ENCODE measurements at places on chromosomes 2 and 18. TPM values are rescaled to one million over a fixed set of nuclear protein-coding genes. Genes with fewer than 3 reads are reported as not detected.

DNA sequence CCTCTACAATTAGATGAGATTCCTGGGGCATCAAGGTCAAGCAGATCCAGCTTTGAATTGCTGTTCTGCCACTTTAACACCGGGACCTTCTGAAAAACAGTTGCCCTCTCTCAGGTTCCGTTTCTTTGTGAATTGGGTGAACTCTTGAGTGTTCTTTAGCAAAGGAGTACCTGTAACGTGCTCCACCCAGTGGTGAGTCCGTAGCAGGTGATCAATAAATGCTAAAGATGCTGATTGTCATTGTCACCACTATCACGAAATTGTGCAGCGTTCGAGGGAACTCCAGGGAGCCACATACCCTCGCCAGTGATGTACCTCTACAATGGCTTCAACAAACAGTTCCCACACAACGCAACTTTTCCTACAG, 81.9 kb downstream of the TCF7L1 start:
- peak; percentile 6 for DNase-seq
- no peaks in the 10 kb centered on the region for H3K27me3 ChIP-seq
- H3K27ac ChIP-seq, result no peak overlapping the region
- no peaks in the 10 kb centered on the region for H3K36me3 ChIP-seq
- H3K4me3 ChIP-seq, result no peak overlapping the region

- H3K4me1 ChIP-seq, result no peaks in the 10 kb centered on the region
- H3K36me3 ChIP-seq, result no peaks in the 10 kb centered on the region
- no peak for DNase-seq
- H3K4me3 ChIP-seq, result no peak overlapping the region
- no peak overlapping the region for H3K27ac ChIP-seq
Measured at GRCh38 chr2:201205515-201205849, 22.5 kb downstream of the CASP10 start.

GRCh38 chr2:63628403-63628942, 39.7 kb downstream of the MDH1 start:
- H3K4me3 ChIP-seq, result no peak overlapping the region
- H3K27ac ChIP-seq, result no peak overlapping the region
- no peaks in the 10 kb centered on the region for H3K36me3 ChIP-seq
- H3K27me3 ChIP-seq, result no peaks in the 10 kb centered on the region

GRB14 gene
- total RNA-seq, result not detected

DNA sequence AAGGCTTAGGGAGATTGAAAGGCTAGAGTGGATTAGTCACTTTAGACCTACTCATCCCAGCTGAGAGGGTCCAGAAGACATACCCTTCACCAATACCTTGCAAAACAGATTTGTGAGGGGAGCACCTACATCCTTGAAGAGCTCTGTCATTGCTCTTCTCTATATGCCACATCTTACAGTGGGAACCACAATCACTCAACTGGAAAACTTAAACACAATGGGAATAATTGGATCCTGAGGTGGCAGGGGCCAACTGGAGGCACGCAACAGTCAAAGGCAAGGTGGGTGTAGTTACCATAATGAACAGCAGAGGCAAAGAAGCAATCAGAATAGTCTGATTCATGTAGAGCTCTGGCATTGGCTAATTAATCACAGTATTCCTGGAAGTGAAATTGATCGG, 35.4 kb downstream of the PDE1A start:
- no peaks in the 10 kb centered on the region for H3K36me3 ChIP-seq
- H3K4me1 ChIP-seq, result no peaks in the 10 kb centered on the region
- H3K27ac ChIP-seq, result no peak overlapping the region
- H3K27me3 ChIP-seq, result no peaks in the 10 kb centered on the region
- H3K4me3 ChIP-seq, result no peak overlapping the region

GRCh38 chr18:45621061-45621511, 5.8 kb downstream of the SLC14A2 start:
- DNase-seq, result peak; percentile 56
- no peak overlapping the region for H3K27ac ChIP-seq
- H3K27me3 ChIP-seq, result no peaks in the 10 kb centered on the region
- H3K4me3 ChIP-seq, result no peak overlapping the region

RMDN2 gene
- total RNA-seq, result 17.6 TPM

GRCh38 chr2:527581-527980, 149.6 kb downstream of the TMEM18 start:
- no peaks in the 10 kb centered on the region for H3K27me3 ChIP-seq
- no peak overlapping the region for H3K27ac ChIP-seq
- H3K4me1 ChIP-seq, result no peaks in the 10 kb centered on the region
- no peaks in the 10 kb centered on the region for H3K36me3 ChIP-seq
- no peak overlapping the region for H3K4me3 ChIP-seq
- DNase-seq, result no peak

GRCh38 chr2:3001615-3002560, 375.7 kb downstream of the EIPR1 start:
- no peak overlapping the region for H3K27ac ChIP-seq
- H3K4me1 ChIP-seq, result no peaks in the 10 kb centered on the region
- DNase-seq, result no peak
- no peak overlapping the region for H3K4me3 ChIP-seq

- H3K4me1 ChIP-seq, result no peaks in the 10 kb centered on the region
- H3K27me3 ChIP-seq, result no peaks in the 10 kb centered on the region
- H3K36me3 ChIP-seq, result no peaks in the 10 kb centered on the region
- no peak overlapping the region for H3K27ac ChIP-seq
- H3K4me3 ChIP-seq, result no peak overlapping the region
Measured at GRCh38 chr2:205995260-205995659, 90.7 kb downstream of the INO80D start.

DNA sequence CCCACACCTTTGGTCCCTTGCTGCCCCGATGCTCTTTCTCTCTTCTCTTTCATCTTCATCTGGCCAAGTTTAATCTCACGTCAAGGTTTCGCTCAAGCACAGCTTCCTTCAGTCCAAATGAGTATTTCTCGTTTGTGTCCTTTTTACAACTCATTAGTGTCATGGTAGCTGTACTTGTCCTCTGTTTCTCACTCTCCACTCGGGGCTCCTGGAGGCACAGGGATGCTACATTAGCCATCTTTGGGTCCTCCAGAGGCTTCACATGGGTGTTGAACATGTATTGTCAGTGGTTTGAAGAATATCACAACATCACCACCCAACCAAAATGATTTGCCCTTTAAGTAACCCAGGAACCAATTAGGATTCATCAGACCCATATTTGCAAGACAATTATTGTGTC, 30.4 kb downstream of the MYCN start:
- H3K27me3 ChIP-seq, result no peaks in the 10 kb centered on the region
- H3K4me3 ChIP-seq, result no peak overlapping the region
- no peak for DNase-seq
- no peak overlapping the region for H3K27ac ChIP-seq

HOXD3 gene
- total RNA-seq, result 0.66 TPM

DNA sequence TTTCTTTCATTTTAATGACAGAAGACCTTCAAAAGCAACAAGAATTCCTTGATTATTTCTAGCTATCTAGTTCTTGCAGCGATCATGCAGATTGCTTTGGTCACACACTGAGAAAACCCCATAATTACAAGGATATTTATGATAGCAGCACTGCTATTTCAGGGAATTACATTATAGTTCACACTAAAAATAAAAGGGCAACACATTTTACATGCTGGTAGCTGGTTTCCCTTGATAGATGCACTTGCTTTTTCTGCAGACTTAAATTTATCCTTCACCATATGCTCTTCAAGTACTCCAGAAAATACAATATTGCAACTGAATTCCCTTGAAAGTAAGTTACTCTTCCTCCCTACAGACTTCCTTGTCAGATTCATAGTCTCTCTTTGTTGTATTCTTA, 751.1 kb downstream of the CCDC85A start:
- DNase-seq, result no peak
- H3K27ac ChIP-seq, result no peak overlapping the region
- H3K36me3 ChIP-seq, result no peaks in the 10 kb centered on the region
- no peaks in the 10 kb centered on the region for H3K4me1 ChIP-seq
- H3K27me3 ChIP-seq, result no peaks in the 10 kb centered on the region
- H3K4me3 ChIP-seq, result no peak overlapping the region

DNA sequence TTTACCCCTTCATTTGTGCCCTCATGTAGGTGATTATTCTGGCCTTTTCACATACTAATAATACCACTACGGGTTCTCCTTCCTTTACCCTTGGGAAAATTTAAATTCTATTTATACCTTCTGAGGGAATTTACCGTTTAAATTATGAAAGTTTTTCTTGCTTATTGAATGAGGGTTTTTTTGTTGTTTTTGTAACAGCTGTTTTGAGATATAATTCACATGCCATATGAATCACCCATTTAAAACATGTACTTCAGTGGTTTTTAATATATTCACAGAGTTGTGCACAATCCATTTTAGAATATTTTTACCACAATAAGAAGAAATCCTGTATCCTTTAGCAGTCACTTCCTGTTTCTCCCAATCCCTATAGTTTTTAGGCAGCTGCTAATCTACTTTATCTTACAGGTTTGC, 54.7 kb downstream of the EML4 start:
- no peaks in the 10 kb centered on the region for H3K27me3 ChIP-seq
- H3K4me3 ChIP-seq, result no peak overlapping the region
- H3K36me3 ChIP-seq, result no peaks in the 10 kb centered on the region
- H3K27ac ChIP-seq, result no peak overlapping the region
- H3K4me1 ChIP-seq, result peaks cover 12% of the 10 kb centered on the region

DNA sequence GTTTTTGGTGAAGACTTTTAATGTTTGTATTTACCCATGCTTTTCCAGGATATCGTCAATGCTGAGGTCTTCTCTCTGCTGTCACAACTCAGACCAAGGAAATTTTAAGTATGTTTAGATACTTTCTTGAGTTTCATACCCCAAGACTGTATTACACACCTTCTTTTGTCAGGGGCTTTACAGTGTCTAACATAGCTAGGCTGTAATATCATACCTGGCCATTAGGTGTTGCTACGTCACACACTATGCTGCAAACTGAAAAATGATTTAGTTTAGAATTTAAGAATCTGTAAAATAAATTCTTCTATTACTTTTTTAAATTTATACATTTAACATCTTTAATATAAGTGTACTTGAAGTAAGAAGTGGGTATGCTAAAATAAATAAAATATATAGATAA, 358.4 kb upstream of the NRP2 start:
- no peaks in the 10 kb centered on the region for H3K27me3 ChIP-seq
- H3K27ac ChIP-seq, result no peak overlapping the region
- DNase-seq, result no peak
- H3K36me3 ChIP-seq, result no peaks in the 10 kb centered on the region
- no peak overlapping the region for H3K4me3 ChIP-seq

GRCh38 chr2:241096979-241097378, 5.1 kb downstream of the MTERF4 start:
- no peak overlapping the region for H3K4me3 ChIP-seq
- no peaks in the 10 kb centered on the region for H3K27me3 ChIP-seq
- H3K36me3 ChIP-seq, result peaks cover 88% of the 10 kb centered on the region
- no peak for DNase-seq
- peaks cover 10% of the 10 kb centered on the region for H3K4me1 ChIP-seq

ATG16L1 gene
- total RNA-seq, result 54.3 TPM

- H3K27ac ChIP-seq, result no peak overlapping the region
- H3K36me3 ChIP-seq, result no peaks in the 10 kb centered on the region
- no peaks in the 10 kb centered on the region for H3K27me3 ChIP-seq
- no peaks in the 10 kb centered on the region for H3K4me1 ChIP-seq
- H3K4me3 ChIP-seq, result no peak overlapping the region
Measured at GRCh38 chr18:2881088-2881839, 34.5 kb downstream of the EMILIN2 start.
